ENCODE measurements at places on chromosomes 7 and 10.

DNA sequence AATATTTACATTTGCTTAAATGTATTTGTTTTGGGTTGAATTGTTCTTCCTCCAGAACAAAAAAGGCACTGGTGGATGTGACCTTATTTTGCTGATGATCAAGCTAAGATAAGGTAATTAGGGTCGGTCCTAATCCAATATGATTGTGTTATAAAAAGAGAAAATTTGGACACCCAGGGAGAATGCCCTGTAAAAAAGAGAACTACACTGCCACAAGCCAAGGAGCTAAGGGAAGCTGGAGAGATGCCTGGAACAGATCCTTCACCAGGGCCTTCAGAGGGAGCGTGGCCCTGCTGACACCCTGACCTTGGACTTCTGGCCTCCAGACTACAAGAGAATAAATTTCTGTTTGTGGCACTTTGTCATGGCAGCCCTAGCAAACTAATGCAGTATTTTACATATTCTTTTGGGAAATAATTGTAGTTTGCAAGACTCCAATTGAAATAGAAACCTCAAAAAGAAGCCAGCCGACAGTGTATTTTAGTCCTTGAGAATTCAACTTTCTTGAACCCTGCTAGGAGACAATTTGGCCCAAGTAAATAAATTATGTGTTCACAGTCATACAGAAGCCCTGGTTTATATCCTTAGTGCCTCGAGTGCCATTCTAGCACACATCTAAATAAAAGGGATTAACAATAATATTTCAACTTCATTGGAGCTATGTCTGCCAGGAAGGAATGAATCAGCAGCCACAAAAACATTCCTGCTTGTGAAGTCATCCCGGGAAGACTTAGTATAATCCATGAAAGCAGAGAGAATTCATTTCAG lies 164.6 kb downstream of the PKD1L1 start:
- no peak for DNase-seq

DNA sequence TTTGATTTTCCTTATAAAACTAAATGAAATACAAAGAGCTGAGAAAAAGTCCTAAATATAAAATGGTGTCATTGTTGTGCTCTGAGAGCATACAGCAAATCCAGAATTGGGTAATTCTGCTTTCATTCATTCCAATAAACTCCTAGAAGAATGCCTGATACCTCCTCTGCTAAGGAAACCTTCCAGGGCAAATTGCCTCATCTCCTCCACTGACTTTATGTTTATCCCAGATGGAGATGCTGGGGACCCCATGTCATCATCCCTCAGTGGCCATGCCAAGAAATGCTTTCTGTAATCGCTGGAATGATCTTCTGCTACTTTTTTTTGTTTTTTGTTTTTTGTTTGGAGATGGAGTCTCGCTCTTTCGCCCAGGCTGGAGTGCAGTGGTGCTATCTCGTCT lies 119.3 kb upstream of the PRKCQ start:
- DNase-seq: no peak

GRCh38 chr7:4154882-4155535 lies 527.1 kb upstream of the FOXK1 start:
- no peak for DNase-seq

- no peak for DNase-seq
These were observed 652 bp downstream of the HMX2 start for GRCh38 chr10:123148414-123149161.

- no peak for DNase-seq
These were observed 349.7 kb downstream of the PTEN start for GRCh38 chr10:88213065-88213605.

DNA sequence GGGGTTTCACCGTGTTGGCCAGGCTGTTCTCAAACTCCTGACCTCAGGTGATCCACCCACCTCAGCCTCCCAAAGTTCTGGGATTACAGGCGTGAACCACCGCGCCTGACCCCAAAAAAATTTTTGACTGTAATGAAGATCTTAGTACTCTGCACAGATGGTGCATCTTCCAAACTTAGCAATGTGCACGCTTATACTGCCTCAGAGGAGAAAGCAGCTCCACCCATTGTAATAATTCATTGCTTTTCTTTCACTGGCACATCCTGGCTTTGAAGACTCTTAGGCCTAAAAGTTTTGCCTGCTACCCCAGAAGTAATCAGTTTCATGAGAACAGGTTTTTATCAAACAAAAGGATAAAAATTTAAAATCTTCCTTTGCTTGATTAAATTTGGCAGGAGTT lies 52.1 kb upstream of the OIT3 start:
- DNase-seq: no peak

DNA sequence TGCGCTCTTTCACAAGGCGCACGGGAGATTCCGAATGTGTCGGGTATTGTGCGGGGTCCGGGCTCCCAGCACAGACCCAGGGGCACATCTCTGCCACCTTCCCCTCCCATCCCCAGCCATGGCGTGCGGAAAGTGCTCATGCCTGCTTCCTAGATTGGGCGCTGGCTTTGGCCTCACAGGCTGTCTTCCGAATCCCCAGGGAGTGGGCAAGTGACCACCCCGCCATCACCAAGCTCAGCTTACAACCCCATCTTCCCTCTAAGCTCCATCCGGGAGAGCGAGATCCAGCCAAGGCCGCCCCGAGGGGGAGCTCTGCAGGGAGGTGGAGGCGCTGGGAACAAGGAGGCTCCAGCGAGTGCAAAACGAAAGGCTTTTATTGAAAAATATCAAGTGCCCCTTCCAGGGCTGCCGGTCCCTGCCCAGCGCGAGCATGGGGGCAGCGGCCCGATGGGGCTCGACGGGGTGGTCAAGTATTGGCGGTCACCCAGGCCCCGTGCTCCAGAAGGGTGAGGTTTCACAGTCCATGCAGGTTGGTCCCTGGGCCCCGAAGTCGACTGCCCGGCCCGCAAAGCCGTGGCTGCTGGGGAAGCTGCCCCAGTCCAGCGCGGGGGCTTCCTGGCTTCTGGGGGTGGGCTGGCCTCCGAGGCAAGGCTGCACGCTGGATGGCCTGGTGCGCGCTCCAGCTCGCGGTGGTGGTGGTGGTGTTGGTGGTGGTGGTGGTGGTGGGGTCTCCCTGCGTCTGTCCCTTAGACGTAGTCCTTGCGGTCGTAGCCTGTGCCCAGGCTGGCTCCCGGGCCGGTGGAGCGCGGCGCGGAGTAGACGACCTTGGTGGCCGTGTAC lies 1.2 kb downstream of the CLDN3 start:
- no peak for DNase-seq

- no peak for DNase-seq
These were observed 30.1 kb upstream of the NEUROD6 start for GRCh38 chr7:31370609-31371008.

GRCh38 chr7:147519062-147519461 lies 1071.5 kb upstream of the C7orf33 start:
- no peak for DNase-seq

DNA sequence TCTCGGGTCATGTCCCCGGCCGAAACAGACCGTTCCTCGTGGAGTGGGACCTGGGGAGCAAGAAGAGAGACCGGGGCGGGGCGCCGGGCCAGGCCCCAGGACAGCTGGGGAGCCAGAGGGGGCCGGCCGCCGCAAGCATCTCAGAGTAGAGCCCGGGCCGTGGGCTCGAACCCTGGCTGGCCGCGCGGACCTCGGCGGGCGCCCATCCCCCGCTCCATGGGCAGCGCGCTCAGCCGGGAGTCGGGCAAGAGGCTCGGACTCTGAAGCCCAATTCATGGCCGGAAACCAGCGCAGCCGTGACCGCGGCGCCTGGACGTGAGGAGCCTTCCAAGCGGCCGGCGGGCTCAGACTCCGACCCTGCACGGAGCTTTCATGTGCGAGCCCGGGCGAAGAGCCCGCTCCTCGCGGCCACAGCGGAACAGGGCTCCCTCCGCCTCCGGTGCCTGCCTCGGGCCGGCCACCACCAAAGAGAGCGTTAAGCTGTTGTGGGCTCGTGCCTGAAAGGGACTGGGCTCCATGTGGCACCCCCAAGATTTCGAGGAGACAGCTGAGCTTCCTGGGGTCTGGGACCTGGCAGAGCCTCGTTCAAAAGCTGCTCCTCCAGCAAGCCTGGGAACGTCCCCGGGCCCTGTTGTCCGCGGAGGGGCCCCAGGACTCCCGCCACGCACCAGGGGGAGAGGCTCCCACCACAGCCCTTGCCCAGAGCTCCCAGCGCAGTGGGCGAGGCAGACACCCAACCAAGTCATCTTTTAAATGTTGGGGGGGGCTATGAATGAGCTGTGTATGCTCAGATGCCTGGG lies 757 bp upstream of the GRID1 start:
- DNase-seq: no peak

All from stimulated activated CD4-positive, alpha-beta T cell treated with anti-CD3 and anti-CD28 coated beads, TNF-alpha, amount 100 ng/mL, for 4 hours (primary cell).